ENCODE measurements at places on chromosomes 16 and 17.

DNA sequence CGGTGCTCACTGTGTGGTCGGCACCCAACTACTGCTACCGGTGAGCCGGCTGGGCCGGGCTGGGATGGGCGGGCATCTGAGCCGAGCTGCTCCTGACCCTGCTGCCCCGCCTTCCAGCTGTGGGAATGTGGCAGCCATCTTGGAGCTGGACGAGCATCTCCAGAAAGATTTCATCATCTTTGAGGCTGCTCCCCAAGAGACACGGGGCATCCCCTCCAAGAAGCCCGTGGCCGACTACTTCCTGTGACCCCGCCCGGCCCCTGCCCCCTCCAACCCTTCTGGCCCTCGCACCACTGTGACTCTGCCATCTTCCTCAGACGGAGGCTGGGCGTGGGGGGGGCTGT lies 6.9 kb downstream of the TBX6 start:
- no peak for DNase-seq

DNA sequence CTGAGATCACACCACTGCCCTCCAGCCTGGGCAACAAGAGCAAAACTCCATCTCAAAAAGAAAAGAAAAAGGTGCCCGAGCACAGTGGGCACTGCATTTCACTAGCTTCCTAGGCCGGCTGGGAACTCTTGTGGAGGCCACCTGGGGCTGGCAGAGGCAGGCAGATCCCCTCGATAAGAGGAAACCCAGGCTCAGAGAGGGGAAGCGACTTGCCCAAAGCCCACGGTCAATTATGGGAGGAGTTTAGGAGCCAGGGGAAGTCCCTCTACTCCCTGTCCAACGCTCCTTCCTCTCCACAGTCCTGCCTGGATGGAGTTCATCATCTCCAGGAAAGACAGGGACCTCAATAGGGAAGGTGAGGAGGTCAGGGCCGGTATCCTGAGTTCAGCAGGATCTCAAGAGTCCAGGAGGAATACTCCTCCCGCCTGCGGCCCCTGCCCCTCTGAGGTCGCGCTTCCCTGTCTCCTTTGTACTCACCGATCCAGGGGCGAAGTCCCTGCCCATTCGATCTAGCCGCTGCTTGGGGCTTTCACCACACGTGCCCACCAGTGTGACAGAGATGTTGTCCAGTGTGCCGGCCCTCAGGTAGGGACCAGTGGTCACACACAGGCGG lies 841 bp downstream of the ALOXE3 start:
- no peak for DNase-seq

DNA sequence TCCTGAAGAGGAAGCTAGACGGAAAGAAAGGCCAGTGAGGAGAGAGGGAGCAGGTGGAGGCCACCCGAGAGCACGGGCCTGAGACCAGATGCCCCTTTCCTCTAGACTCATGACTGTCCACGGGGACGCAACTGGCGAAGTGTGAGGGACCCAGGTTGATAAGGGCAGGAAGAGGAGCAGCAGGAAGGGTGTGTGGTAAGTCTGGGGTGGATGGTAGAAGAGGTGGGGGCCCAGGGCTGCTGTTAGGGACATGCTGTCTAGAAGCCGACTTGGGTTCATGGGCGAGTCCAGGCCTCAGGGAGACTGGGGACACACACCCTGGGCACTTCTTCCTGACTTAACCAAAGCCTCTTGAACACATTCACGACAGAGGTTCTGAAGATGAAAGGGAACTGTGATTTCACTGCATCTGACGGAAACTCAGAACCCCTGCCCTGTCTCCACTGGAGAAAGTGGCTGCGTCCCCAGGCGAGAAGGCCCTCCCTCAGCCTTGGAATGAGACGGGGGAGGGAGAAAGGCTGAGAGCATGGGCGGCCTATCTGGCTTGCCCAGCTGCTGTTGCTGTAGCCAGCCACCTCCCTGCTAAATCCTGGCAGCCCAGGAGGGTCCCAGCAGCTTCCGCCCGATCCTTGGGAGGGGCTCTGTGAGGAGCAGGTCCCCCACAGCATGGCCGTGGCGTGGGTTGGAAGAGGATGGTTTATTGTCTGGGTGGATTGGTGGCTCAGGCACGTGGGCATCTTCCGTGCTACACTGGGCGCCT lies 6.0 kb downstream of the HIC1 start:
- no peak for DNase-seq

- DNase-seq = no peak
Measured at GRCh38 chr16:11494433-11494832, 92.3 kb downstream of the LITAF start.

- DNase-seq = peak; percentile 20
Measured at GRCh38 chr16:89863741-89864526, 9.5 kb upstream of the TCF25 start.

- no peak for DNase-seq
Measured at GRCh38 chr17:44788139-44788538, 29.4 kb downstream of the ADAM11 start.

- no peak for DNase-seq
Measured at GRCh38 chr17:40327244-40327729, 18.3 kb downstream of the RARA start.

DNA sequence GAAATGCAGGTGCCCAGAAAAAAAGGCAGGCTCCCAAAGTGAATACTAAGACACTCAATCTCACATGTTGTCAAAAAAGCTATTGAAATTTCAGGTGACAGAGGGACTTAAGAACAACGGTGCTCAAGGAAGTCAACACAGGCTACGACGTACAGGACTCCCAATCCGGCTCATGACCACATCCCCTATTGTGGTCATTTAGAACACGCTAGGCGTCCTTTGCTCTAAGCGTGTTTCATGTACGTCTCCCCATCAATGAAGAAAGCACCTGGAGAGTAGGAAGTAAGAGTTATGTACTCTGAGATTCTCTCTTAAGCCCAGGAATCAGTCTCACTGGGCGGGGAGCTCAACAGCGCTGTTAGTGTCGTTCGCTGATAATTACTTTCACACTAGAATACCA lies 94.1 kb downstream of the MRM3 start:
- DNase-seq = no peak

DNA sequence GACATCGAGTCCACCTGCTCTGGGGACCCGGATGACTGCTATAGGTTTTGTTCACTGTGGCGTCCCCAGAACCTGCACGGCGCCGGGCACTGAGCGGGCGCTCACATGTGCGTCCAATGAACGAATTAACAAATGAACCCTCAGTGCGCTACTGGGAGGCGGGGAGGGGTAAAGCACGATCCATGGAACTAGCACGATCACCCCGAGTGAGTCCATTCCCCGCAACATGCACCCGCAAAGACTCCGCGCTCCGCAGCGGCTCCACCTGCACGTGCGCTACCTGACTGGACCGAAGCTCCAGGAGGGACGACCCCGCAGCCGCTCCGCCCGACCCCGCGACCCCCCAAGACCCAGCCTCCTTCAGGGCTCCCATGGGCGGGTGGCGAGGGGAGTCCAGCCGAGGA lies 491 bp downstream of the TRAP1 start:
- no peak for DNase-seq

DNA sequence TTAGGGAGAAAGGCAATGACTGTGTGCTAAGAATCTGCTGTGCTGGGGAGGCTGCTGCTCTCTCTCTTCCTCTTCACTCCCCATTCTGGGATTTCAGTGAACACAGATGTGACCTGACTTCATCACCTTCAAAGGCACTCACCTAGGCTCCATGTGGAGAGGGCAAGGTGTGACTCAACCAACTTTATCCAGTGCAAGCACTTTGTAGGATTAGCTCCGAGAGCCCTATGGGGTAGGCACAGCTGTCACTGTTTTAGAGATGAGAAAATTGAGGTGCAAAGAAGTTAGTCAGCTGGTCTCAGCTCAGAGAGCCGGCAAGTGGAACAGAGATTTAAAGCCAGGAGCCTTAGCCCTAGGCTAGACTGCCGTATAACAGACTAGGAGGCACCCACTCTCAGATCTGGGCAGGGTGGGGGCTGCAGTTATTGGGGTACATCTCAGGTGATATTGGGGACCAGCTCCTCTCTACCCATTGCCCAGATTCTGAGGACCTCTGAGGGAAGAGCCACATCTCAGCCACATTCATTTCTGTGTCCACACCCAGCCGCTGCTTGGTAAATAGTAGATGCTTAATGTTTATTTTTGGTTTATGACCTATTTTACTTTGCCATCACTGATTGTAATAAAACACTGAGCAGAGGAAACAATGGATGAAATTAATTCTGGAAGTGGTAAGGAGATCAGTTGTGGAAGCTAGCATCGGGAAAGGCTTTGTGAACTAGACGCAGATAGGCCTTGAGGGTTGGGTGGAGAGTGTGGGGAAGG lies 138.8 kb downstream of the CCDC182 start:
- no peak for DNase-seq

DNA sequence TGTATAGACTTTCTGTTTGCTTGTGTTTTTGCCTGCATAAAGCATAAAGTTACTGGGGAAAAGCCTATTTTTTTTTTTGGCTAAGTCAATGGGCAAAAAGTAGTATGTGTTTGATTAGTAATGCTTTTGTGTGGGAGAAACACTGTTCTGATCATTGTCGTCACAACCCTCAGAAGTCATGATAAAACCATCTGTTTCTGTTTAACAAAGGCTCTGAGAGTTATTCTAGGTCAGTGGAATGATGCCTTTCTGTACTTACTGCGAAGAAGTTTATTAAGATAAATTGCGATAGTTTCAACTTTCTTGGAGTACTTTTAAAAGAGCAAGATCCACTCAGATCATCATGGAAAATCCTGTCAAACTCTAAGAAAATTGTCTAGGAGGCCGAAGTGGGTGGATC lies 80.9 kb downstream of the PRKCA start:
- no peak for DNase-seq

- peak; percentile 54 for DNase-seq
Measured at GRCh38 chr17:47946929-47947397, 5.6 kb downstream of the PNPO start.

DNA sequence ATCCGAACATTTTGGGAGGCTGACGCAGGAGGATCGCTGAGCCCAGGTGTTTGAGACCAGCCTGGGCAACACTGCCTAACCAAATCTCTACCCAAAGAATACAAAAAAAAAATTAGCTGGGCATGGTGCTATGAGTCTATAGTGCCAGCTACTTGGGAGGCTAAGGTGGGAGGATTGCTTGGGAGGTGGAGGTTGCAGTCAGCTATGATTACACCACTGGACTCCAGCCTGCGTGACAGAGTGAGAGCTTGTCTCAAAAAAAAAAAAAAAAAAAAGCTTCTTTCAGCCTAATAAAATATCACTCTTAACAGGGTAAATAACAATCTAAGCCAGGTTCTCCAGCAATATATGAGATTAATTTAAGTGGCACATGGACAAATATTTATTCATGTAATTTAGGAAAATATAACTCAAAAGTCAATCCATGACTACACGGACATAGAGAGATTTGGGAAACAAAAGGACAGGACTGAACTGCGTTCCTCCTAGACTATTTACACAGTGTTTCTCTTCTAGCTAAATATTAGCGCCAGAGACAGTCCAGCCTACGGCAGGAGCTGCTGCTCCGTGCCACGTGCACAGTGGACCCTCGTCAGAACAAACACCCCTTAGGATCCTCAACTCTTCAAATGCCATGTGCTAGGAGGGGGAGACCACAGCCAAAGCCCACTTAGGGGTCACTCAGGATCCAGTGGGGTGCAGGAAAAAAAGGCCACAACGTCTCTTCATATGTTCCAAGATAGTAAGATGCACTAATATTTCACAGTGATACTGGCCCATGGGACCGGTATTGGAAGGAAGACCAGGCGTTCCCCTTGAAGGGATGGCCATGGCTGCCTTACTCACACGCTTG lies 8.7 kb downstream of the USP36 start:
- DNase-seq = no peak

DNA sequence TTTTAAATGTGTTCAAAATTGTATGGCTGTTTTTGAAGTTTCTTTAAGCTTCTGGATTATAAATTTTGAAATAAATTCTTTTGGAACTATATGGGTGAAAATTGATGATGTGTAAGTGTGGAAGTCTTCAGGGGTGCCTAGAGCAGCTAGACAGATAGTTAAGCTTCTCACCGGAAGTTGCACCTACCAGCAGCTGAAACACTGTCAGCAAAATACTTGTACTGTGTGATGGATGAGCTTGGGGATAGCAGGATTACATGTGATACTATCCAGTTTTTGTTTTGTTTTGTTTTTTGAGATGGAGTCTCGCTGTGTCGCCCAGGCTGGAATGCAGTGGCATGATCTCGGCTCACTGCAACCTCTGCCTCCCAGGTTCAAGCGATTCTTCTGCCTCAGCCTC lies 19.7 kb downstream of the RBL2 start:
- no peak for DNase-seq

GRCh38 chr16:1820946-1821290 lies 5.7 kb downstream of the HAGH start:
- DNase-seq = no peak

- no peak for DNase-seq
Measured at GRCh38 chr17:68595986-68596385, 5.2 kb downstream of the FAM20A start.

DNA sequence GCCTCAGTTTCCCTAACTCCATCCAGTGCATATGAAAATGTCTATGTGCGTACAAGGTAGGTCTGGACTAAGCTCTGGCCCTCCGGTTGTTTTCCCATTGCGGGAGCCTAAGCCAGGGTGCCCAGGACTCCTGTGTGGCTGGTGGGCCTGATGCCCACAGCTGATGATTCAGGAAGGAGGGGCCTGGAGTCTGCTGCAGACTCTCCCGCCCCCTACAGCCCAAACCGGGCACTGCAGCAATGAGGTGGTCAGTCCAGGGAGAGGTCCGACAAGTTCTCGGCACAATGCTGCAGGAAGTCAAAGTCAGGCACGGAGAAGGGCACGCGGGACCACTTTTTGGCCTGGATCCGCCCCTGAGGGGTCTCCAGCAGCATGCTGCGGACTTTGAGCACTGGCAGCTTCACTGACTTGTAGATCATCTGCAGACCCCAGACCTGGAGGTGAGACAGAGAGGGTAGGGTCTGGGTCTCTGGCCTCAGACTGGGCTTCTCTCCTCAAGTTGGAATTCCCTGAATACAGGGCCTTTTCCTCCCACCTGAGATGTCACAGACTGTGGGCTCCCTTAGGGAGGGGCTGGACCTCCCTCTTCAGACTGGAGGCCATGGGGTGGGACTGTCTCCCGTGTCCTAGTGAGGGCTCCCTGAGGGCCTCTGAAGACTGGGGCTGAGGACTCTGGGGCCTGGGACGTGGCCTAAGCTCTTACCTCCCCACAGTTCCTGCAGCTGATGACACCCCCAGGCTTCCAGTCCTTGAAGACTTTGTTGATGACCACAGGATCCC lies 3.4 kb upstream of the ZNF385C start:
- DNase-seq = peak; percentile 69

DNA sequence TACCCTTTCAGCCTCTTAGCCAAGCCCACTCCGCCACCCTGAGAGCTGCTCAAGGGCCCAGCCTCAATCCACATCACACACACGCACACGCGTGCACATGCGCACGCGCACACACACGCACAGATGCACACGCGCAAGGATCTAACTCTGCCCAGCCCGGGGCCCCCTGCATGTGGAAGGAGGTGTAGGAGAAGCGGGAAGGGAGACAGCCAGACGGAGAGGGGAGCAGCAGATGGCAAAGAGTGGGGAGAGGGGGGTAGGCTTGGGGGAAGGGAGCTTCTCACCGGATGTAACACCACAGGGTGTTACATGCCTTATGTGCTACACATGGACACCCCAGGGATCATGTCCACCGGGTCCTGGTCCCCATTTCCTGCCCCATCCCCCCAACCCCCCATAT lies 15.3 kb downstream of the DLG4 start:
- DNase-seq = no peak
